ENCODE measurements at places on chromosomes 4 and X.

DNA sequence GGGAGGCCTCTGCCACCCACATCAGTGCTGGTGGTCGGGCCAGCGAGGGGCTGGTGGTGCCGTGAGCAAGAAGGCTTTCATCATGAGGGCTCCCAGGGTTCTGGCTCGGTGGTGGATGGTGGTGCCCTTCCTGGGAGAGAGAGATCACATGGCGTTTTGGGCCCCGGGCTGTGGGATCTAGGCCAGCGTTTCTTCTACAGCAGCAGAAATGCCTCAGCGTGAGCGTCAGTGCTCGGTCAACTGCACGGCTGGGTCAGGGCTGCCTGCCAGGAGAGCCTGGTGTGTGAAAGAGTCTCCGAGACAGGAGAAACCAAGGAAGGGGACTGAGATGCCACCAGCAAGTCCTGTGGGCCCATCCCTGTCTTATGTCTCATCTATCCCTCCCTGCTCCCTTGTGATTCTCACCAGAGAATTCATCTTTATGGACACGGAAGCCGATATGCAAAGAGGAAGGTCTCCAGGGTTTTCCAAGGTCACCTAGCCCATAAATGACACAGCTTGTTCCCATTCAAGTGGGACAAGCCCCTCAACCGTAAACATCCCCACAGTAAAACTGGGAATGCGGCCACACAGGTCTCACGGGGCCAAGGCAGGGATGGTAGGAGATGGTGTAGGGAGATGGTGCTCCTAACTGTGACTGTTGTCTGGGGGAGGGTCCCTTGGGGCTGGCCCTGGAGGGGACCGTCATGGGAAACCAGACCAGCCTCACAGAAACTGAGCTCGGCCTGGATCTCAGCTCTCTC, 99.2 kb downstream of the SORCS2 start:
- DNase-seq = no peak

- DNase-seq = no peak
These were observed 52.2 kb upstream of the MAMLD1 start for GRCh38 chrX:150310881-150311280.

DNA sequence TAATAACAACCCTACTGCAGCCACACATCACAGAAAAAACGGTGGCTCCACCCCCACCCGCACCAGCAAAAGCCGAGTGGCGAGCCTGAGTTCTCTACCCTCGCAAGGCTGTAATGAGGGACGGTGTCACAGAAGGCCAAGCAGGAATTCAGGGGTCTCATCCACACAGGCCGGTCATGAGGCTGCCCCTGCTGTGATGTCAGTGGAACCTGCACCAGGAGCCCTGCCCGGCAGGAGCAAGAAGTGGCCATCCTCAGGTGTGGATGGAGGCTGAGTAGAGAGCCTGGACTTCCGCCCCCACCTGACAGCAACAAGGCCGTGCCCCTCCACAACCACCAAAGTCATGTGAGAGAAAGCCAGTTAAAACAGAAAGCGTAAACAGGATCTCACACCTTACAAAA, 20.6 kb downstream of the LYAR start:
- no peak for DNase-seq

GRCh38 chrX:48705871-48706270, 9.3 kb downstream of the SUV39H1 start:
- no peak for DNase-seq

- DNase-seq = no peak
These were observed 6.8 kb downstream of the TBC1D19 start for GRCh38 chr4:26590639-26591038.

- no peak for DNase-seq
These were observed 59.3 kb downstream of the MAML3 start for GRCh38 chr4:140094438-140095420.

- no peak for DNase-seq
These were observed 28.1 kb downstream of the DCAF8L1 start for GRCh38 chrX:27953171-27953570.

GRCh38 chrX:36422368-36422767, 502.8 kb downstream of the CFAP47 start:
- DNase-seq = no peak

DNA sequence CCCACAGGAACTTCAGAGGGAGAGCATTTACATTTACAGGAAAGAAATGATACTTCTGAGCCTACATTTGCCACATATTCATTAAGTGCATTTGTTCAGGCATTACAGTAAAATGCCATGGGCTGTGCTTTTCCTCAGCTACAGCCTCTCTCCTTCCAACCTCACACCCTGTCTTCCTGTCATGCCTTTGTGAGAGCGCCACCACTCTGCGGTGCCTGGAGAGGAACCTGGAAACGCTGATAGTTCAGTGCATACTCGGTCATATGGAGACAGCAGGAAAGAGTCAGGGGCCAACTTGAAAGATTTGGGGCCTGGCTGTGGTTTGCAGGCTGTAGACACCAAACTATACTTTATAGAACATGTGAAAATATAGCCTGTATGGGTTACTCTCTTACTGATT, 40.5 kb downstream of the NFKB1 start:
- no peak for DNase-seq

DNA sequence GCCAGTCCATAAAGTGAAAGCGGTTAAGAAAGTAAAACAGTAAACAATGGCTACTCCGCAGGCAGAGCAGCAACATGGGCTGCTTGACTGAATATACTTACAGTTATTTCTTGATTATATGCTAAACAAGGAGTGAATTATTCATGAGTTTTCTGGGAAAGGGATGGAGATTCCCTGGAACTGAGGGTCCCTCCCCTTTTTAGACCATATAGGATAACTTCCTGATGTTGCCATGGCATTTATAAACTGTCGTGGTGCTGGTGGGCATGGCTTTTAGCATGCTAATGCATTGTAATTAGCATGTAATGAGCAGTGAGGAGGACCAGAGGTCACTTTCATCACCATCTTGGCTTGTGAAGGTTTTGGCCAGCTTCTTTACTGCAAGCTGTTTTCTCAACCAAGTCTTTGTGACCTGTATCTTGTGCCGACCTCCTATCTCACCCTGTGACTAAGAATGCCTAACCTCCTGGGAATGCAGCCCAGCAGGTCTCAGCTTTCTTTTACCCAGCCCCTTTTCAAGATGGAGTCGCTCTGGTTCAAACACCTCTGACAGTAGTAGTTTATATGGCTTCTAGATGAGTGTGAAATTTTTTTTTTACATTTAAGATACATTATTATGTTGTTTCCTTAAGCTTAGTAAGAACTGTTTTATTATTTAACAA, 514.8 kb upstream of the TENM3 start:
- no peak for DNase-seq

DNA sequence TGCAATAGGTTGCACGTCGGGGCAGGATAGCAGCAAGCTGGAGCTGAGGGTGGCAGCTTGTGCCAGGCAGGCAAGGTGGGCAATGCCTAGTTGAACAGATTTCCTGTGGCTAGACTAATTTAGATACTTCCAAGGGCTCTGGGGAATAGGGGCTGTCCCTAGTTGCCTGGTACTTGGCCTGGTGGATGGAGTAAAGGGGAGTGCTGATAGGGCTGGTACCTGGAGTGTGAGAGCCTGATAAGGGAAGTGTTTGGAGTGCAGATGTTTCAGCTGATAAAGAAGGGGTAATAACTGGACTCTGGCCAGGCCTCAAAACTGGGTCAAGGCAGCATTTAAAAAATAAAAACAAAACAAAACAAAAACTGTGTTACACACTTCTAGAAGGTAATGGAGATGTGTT, 665.5 kb downstream of the CCSER1 start:
- DNase-seq = no peak

GRCh38 chr4:65645185-65645584, 25.1 kb downstream of the EPHA5 start:
- DNase-seq = no peak

GRCh38 chrX:110082161-110082560, 79.2 kb downstream of the TMEM164 start:
- no peak for DNase-seq

GRCh38 chr4:959338-960139, 13.8 kb downstream of the DGKQ start:
- DNase-seq = no peak

DNA sequence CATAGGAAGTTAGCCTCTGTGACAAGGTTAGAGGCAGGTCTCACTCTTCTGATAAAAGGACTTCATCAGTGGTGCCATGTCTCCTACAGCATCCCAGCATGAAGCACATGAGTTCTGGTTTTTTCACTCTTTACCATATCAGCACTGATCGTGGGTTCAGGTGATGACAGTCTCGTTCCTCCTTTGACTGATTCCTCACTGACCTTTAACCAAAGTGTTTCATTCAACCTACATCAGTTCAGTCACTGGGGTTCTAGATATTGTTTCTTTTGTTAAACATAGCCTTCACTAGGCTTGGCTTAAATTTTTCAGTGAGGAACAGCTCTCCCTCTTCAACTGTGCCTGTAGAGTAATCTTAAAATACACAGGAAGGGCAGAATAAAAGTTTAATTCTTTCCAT, 9.6 kb upstream of the MAGEA8 start:
- no peak for DNase-seq

DNA sequence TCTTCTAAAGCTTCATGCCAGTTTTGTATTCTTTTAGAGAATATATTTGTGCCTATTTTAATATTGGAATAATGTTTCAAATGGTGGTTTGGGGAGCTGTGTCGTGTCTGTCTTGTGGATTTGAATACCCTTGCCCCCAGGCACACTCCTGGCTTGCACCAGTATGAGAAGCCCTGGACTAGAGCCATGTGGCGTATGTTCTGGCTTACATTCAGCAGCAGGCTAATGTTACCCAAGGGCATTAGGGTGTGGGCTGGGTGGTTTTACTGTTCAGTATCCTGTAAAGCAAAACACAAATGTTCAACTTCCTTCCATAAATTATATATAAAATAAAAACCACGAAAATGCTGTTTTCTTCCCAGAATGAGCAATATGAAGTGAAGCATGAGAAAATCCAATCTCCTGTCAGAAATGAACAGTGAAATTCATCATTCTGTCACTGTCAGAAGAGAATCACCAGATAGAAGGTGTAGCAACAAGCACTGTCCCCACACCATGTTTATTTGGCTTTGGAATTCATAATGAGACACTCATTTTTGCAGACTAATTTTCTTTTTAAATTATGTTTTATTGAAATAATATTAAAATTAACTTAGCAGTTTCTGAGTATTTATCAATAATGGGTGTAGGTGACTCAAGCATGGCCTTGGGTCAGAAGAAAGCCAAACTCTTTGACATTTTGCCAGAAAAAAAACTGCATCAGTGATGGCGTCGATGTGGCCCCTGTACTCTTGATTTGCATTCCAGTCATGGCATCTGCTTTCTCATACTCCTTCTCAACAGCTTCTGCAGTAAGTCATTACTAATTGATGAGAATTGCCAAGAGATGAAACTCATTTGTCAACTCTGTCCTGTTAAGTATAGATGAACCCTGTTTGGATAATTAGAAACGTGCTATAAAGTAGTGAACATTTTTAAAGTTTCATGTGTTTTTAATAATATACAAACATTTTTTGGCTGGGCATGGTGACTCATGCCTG, 43.8 kb downstream of the WWC2 start:
- peak; percentile 29 for DNase-seq

GRCh38 chr4:37604461-37604860, 81.7 kb downstream of the RELL1 start:
- no peak for DNase-seq

DNA sequence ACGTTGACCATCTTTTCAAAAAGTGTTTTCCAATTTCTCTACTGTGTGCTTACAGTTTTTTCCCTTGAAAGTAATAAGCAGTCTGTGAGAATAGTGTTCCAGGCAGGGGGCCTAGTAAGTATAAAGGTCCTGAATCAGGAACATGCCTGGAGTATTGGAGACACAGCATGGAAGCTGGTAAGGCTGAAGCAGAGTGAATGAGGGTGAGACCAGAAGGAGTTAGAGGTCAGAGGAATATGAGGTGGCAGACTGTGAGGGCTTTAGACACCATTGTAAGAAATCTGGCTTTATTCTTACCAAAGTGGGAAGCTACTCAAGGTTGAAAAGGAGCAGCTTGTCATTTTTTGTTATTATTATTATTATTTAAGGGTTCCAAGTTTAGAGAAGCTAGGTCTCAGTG, 107.4 kb downstream of the CT47B1 start:
- DNase-seq = no peak

GRCh38 chr4:116573540-116573939, 511.8 kb downstream of the TRAM1L1 start:
- DNase-seq = no peak

DNA sequence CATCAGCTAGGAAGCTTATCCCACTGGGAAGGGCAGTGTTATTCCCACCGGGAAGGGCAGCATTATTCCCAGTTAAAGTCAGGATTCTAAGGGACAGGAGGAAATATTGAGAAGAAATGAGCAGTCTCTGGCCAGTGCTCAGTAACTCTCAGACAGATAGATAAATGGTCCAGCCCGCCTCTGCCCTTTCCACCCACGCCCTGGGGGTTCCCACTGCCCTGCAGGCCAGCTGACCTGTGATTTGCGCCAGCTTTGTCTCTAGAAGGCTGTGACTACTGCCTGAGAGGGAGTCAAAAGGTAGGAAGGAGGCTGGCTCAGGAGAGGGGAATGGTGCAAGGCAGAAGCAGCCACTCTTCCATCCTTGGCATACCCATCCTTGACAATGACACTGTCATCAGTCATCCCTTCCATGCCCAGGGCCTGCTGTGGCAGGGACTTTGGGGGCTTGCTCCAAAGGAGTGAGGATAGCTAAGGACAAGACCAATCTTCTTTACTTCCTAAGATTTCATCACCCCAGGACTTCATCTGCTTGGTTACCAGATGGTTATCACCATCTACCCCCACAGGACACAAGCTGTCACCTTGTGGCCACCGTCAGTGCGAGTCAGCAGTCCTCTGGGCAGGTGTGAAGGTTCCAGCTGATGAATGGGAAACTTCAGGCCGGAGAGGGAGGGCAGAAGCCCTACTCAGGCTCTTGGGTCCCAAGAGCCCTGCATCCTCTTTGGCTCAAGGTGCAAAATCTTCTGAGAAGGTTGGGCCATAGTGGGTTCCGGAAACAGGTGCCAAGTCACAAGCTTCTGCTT, 49.5 kb downstream of the SEPSECS start:
- DNase-seq = no peak

DNA sequence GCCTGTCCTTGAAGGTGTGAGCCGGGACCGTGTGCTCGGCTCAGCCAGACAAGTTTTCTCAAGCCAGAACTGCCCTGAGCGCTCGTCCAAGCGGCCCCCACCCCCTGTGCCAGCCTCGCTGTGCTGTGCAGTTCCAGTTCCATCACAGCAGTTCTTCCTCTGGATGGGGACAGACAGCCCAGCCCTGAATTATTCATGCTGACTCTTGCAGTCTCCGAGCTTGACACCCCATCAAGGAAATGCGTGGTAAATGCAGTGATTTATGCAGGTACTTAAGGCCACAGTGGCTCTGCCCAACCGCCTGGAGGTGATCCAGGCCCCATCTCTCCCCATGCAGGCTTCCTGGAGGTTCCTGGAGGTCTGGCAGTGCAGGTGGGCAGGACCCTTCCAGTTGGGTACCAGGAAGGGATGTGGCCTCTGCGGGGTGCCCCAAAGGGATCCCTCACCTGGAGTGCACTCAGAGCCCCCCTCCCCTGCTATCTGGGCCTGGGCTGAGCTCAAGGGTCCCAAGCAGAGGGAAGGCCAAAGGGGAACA, 44.8 kb upstream of the HMX1 start:
- no peak for DNase-seq

DNA sequence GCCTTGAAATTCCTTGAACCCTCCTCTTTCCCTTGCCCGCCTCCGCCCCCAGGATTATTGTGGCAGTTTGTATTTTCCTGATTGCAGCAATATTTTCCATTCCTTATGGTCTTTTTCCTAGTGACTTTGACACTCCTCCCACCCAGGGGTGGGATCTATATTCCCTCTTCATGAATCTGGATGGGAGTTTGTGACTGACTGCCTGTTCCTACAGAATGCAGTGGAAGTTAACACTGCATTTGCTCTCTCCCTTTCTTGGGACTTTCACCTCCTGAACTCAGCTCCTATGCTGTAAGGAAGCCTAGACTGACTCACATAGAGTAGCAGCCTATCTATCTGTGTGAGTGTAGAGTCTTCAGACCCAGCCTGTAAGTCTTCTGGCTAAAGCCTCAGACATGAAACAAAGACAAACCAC, 2.2 kb downstream of the FUNDC2 start:
- no peak for DNase-seq

All from NCI-H524 (cell line).